ENCODE measurements at places on chromosomes 1 and 21. TPM values are rescaled to one million over a fixed set of nuclear protein-coding genes. Genes with fewer than 3 reads are reported as not detected.

The IL24 gene
- total RNA-seq, result not detected

The HPCAL4 gene
- total RNA-seq, result 32.4 TPM

The UBE2U gene
- total RNA-seq, result not detected

- no peak for DNase-seq
- no peak overlapping the region for H3K4me3 ChIP-seq
- H3K27me3 ChIP-seq, result no peaks in the 10 kb centered on the region
- H3K36me3 ChIP-seq, result no peaks in the 10 kb centered on the region
Observed at GRCh38 chr1:71967670-71968069, 314.7 kb downstream of the NEGR1 start.

DNA sequence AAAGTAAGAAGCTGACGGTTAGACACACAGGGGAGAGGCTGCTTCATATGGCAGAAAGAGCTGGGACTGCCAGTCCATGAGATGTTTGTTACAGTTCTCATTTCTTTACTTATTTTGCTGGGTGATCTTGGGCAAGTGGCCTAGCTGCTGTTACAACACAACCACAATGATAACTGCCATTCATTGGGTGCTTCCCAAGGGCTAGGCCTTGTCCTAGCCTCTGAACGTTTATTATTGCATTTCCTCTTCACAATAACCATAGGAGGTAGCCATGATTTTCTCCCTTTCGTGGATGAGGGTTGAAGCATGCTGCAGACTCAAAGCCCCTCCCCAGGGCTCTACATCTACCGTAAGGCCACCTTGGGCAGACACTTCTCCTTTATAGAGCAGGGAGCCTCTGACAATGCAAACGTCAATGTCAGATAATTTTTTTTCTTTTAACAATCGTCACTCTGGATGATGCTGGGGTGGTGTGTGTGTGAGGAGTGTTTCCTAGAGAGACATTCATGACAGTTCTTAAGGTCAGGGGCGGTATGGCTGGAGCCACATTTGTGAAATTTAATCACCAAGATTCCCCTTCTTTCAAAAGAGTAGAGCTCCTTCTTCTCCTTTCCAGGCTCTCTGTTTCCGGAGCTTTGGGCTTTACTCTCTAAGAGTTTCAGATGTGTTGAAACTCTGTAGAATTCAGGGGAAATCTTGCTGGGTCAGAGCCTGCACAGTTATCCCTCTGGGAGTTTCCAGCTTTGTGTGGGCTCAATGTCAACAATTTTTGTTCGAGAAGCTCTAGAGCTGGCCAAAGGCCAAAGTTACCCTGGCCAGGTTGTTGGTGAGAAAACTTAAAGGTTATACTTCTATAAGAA lies 138.5 kb upstream of the SGIP1 start:
- H3K36me3 ChIP-seq, result no peaks in the 10 kb centered on the region

- no peaks in the 10 kb centered on the region for H3K27me3 ChIP-seq
- no peak overlapping the region for H3K4me3 ChIP-seq
- no peaks in the 10 kb centered on the region for H3K36me3 ChIP-seq
- peaks cover 17% of the 10 kb centered on the region for H3K4me1 ChIP-seq
- DNase-seq, result peak; percentile 5
Observed at GRCh38 chr1:226425004-226425378, 17.1 kb upstream of the PARP1 start.

DNA sequence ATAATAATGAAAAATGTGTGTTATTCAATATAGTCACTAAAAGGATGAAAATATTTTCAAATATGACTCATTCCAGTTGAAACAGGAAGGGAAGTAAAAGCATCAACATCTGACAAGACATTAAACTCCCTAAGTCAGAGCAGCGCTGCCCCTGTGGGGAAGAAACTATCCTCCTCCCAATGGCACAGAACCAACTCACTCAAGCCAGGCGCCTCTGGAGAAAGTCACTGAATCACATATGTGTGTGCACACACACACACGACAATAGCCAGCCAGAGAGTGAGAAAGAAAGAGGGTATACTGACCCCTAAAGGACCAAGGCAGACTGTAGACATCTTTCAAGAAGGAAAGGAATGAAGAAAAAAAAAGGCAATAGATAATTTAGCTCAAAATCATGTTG lies 126.9 kb downstream of the SETD4 start:
- no peaks in the 10 kb centered on the region for H3K36me3 ChIP-seq
- no peaks in the 10 kb centered on the region for H3K4me1 ChIP-seq
- no peak for DNase-seq
- no peak overlapping the region for H3K27ac ChIP-seq
- no peak overlapping the region for H3K4me3 ChIP-seq
- H3K27me3 ChIP-seq, result no peaks in the 10 kb centered on the region

DNA sequence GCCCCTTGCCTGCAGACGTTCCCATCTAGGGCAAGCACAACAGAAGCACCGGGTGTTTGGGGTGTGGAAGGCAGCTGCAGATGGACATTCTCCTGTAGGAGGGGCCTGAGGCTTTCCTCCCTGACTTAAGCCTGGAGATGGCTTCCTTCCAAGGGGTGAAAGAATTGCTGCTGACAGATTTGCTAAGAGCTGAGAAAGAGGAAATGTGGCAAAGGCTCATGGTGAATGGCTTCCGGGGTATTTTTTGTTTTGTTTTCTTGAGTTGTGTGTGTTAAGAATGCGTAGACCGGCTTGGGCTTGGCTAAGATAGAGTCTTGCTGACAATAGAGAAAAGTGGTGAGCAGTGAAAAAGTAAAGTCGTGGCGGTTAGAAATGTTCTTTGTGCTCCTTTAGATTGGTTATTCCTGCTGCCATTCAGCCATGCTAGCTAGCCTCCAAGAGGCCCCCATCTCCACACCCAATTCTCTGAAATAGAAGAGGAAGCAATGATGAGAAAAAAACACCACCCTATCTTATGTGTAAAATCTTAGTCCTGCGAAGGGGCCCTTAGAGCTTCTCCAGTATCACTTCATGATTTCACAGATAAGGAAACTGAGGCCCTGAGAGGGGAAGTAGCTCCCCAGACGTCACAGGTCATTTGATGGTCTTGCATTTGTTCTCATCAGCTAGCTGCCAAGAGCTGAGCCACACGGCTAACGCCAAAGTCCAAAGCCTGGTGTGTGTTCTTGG lies 36.9 kb downstream of the EIF2D start:
- peaks cover 29% of the 10 kb centered on the region for H3K36me3 ChIP-seq
- H3K4me3 ChIP-seq, result peak overlapping the region; percentile 21
- H3K4me1 ChIP-seq, result peaks cover 100% of the 10 kb centered on the region
- peak; percentile 82 for DNase-seq
- no peaks in the 10 kb centered on the region for H3K27me3 ChIP-seq

DNA sequence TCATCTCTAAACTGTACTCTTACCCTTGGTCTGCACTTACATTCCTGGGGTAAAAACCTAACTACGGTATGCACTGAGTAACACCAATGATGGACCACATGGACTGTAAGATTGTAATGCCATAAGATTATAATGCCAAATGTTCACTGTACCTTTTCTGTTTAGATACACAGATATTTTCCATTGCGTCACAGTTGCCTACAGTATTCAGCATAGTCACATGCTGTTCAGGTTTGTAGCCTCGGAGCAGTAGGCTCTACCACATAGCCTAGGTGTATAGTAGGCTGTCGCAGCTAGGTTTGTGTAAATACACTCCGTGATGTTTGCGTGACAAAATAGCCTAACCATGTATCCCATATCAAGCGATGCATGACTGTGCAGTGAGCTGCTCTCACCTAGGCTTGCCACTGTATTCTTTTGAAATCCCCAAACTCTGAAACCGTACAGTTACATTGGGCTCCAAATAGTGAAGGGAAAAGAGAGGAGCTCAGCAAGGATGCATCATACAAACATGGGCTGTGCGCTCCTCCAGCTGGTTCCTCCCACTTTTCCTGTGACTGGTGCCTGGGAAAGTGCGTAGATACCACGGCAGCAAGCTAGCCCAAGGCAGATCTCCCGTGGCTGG lies 35.2 kb downstream of the CFAP57 start:
- H3K27me3 ChIP-seq, result no peaks in the 10 kb centered on the region
- no peak for DNase-seq
- H3K27ac ChIP-seq, result no peak overlapping the region

- H3K27me3 ChIP-seq, result no peaks in the 10 kb centered on the region
- H3K4me3 ChIP-seq, result no peak overlapping the region
- H3K27ac ChIP-seq, result no peak overlapping the region
- H3K36me3 ChIP-seq, result no peaks in the 10 kb centered on the region
Observed at GRCh38 chr1:20336105-20336605, 45.5 kb downstream of the VWA5B1 start.

GRCh38 chr1:151009206-151009587 lies 948 bp downstream of the PRUNE1 start:
- H3K27me3 ChIP-seq, result no peaks in the 10 kb centered on the region
- no peak overlapping the region for H3K4me3 ChIP-seq
- DNase-seq, result no peak
- H3K4me1 ChIP-seq, result peaks cover 58% of the 10 kb centered on the region
- no peaks in the 10 kb centered on the region for H3K36me3 ChIP-seq

DNA sequence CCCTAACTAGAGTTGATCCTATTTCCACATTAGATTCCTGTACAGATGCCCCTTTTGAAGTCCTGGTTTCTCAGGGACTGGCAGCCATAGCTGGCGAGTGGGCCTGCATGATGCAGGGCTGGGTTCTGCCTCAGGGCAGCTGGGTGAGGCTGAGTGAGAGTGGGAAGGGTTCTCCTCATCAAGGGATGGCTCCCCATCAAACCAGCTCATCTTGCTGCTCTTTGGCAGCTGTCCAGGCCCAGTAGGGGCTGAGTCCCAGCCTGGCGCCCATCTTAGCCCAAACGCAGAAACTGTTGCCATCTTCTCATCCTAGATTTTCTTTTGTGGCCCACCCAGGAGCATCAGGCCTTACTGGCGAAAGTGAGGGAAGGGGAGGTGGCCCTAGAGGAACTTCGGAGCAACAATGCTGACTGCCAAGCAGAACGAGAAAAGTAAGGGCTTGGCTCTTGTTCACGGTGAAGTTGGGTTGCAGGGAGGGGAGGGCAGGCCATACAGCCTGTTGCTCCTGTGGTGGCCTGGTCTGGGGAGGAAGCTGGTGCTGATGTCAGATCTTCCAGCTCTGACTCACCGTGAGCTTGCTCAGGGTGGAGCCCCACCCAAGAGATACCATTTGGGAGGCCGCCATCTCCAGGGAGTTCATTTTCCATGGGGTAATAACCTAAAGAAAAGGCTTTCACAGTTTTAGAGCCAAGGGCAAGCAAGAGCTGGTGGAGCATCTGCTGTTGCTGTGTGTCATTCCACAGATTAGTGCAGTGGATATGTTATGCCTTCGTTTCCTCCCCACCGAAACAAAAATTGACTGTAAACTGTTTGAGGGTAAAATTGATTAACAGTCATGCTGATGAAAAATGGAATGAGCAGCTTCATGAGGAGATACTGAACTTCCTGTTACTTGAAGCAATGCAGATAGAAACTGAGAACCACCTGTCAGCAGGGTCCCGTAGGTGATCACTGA lies 34.7 kb downstream of the TUFT1 start:
- no peaks in the 10 kb centered on the region for H3K36me3 ChIP-seq
- no peaks in the 10 kb centered on the region for H3K27me3 ChIP-seq
- DNase-seq, result no peak
- no peak overlapping the region for H3K4me3 ChIP-seq
- no peak overlapping the region for H3K27ac ChIP-seq

GRCh38 chr1:51336004-51336403 lies 5.6 kb upstream of the TTC39A start:
- DNase-seq, result no peak
- H3K27me3 ChIP-seq, result peaks cover 3% of the 10 kb centered on the region
- no peaks in the 10 kb centered on the region for H3K36me3 ChIP-seq
- H3K4me1 ChIP-seq, result peaks cover under 1% of the 10 kb centered on the region
- no peak overlapping the region for H3K4me3 ChIP-seq
- no peak overlapping the region for H3K27ac ChIP-seq
